NCI-H1417 (cell line): ENCODE measurements at places on chromosomes 6 and 20.
A peak's percentile ranks its signal among the peaks of the same experiment; 100 is the strongest.

DNA sequence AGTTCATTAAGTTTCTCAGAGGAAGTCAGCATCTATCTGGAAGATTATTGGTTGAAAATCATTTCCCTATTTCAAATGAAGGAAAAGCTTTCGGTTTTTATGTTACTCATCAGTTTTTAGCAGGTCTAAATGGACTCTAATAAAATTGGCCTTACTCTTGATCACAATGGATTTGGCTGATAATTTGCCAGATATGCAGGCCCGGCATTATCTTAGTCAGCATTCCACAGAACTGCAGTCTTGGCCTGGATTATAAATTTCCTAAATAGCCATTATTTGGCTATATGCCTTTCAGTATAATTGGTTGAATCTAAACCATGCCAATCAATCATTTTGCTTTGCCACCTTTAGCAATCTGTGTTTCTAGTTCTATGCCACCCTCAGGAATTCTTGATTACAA is 91.7 kb upstream of the KCNQ5 start:
- DNase-seq = no peak

DNA sequence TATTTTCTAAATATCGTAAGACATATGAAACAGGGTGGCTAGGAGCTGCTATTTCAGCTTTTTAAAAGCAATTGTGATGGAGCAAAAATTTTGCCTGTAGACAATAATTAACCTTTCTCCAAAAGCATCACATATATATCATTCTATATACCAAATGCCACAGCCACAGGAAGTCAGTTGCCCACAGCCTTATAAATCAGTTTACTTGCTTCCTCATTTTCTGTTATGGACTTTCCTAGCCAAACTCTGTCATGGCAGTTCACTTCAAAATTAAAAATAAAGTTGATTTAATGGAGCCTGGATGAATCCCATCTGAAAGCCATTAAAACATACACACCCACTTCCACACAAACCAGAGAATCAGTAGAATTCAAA is 93.4 kb upstream of the NHSL1 start:
- DNase-seq = no peak

- peak; percentile 75 for DNase-seq
Measured at GRCh38 chr20:6692566-6693173, 74.8 kb upstream of the BMP2 start.

DNA sequence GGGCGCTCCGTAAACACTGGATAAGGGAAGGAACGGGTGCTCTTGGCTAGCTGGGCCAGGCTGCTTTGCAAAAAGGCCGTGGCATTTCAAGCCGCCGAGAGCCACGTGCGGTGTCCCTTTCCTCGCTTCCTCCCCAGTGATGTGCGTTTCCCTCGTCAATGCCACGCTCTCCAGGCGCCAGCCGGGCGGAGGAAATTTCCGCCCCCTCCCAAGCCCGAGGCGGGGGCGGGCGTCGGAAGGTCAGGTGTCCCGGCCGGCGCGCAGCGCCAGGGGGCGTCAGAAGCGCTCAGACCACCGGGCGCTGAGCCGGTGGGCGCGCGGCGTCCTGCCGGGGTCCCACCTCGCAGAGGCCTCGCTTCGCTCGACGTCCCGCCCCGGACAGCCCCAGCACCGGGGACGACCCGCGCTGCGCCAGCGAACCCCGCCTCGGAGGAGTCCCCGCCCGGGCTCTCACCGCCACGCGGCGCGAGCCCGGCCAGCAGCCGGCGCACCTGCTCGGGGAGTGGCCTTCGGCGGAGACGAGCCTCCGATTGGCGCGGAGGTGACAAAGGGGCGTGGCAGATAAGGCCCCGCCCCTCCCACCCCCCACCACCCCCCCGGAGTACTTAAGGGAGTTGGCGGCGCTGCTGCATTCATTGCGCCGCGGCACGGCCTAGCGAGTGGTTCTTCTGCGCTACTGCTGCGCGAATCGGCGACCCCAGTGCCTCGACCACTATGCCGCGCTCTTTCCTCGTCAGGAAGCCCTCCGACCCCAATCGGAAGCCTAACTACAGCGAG is at the start of gene SNAI1:
Gene SNAI1, plus strand, starts transcription at position 635 of the 777 bp plus-strand sequence. Its CDS starts 80 bp downstream, at position 715.
- DNase-seq = peak; percentile 98

GRCh38 chr6:112221981-112222852 is 32.1 kb downstream of the LAMA4 start:
- no peak for DNase-seq

DNA sequence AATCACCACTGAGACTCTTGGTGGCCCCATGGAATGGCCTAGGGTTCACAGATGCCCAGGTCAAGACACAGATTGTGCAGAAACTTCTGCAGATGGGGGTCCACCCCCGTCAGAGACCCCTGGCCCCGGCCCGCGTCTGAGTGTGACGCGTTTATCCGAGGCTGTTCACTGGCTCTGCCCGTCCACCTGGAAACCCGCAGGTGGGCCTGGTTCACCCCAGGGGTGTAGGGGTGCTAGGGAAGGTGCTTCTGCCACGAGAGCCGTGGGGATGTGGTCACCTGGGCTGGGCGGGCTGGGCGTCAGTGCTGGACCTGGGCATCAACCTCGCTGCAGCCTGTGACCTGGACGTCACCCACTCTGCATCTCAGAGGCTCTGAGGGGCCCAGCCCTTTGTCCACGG is 39.5 kb upstream of the GATA5 start:
- no peak for DNase-seq

GRCh38 chr20:33889312-33889711 is 78.2 kb downstream of the CHMP4B start:
- no peak for DNase-seq

DNA sequence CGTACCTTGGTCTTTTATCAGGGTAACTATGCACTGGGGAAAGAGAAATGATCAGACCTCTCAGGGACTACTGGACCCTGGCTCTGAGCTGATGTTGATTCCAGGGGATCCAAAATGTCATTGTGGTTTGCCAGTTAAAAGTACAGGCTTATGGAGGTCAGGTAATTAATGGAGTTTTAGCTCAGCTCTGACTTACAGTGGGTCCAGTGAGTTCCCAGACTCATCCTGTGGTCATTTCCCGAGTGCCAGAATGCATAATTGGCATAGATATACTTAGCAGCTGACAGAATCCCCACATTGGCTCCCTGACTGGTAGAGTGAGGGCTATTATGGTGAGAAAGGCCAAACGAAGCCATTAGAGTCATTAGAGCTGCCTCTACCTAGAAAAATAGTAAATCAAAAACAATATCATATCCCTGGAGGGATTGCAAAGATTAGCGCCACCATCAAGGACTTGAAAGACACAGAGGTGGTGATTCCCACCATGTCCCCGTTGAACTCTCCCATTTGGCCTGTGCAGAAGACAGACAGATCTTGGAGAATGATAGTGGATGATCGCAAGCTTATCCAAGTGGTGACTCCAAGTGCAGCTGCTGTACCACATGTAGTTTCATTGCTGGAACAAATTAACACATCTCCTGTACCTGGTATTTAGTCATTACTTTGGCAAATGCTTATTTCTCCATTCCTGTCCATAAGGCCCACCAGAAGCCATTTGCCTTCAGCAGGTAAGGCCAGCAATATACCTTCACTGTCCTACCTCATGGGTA is 152.4 kb downstream of the THBS2 start:
- DNase-seq = no peak

- DNase-seq = no peak
Measured at GRCh38 chr6:18601516-18602020, 214.4 kb downstream of the RNF144B start.

DNA sequence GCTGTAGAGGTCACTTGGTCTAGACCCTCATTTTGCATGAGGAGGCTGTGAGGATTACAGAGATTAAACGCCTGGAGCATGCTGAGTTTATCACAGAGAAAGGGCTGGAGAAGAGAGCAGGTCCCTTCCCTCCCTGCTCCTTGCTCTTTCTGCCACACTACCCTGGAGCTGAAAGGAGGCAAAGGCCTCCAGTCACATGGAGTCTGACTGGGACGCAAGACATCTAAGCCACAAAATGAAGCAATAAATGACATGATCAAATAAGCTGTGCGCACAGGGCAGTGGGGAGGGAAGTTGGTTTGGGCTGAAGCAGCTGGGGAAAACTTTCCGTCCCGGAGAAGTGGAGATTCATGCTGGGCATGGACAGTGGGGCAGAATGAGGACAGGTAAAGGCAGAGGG is 33.3 kb downstream of the ATXN1 start:
- DNase-seq = no peak

- peak; percentile 79 for DNase-seq
Measured at GRCh38 chr6:109454496-109455436, 806 bp downstream of the MICAL1 start.
